NCI-H1694 (cell line): ENCODE measurements at places on chromosomes 7 and 10.

GRCh38 chr10:19920075-19920726, 104.0 kb downstream of the PLXDC2 start:
- no peak for DNase-seq

DNA sequence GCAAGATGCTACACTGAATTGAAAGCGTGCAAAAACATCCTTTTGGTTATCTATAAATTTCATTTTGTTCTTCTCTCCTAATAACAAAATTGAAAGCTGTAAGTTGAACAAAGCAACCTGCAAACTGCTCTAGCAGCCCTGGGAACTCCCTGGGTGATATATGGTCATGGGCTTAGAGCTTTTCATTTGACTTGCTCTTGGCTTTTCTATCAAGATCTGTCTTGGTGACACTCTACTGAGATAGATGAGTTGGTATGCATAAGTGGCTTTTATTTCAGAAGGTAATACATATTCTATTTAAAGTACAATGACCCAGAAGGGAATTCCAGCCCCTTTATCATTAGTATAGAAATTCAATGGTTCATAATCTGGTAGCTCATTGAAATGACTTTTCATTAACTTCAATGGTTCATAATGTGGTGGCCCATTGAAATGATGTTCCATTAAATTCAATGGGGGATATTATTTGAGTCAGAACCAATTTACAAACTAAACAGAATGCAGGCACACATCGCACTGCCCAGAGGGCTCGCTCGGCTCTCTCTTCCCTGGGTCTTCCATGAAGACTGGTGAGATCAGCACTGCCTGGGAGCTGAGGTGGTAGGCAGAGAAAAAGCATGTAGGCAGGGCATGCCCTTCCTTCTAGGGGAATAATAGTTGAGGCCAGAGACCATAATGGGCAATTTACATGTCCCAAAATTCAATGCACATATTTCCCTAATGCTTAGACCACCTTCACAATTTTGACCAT, 10.1 kb upstream of the KCNMA1 start:
- DNase-seq: no peak

DNA sequence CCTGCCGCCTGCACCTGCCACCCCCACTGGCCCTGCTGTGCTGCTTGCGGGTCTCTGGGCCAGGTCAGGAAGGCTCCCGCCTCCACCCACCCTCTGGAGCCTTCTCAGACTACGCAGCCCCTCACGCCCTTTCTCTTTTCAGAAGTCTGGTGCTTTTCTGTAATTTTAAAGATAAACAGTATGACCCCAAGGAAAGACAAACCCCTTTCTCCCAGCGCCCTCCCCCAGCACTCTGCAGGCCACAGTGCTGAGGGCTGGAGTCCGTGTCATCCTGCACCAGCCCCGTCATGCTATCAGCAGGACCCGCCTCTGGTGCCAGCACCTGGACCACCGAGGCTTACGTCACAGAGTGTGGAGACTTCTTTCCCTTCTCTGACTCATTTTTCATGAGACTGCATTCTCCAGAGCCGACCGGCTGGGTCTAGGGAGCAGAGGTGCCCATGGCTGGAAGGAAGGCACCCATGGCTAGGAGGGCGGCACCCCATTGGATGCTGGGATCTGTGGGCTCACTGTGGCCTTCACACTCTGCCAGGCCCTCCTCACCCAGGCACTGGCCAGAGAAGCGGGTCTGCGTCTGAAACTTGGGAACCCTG, 53.4 kb downstream of the CFAP46 start:
- no peak for DNase-seq

DNA sequence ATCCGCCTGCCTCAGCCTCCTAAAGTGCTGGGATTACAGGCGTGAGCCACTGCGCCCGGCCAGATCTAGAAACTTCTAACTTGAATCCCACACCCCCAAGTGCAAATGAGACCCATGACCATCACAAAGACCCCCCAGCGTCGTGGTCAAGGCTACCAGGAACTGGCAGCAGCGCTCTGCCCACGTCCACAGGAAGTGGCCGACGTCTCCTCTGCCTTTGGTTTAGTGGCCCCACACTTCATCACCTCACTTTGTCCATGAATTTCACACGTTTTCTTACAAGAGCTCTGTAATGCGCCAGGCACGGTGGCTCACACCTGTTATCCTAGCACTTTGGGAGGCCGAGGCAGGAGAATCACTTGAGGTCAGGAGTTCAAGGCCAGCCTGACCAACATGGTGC, 53.5 kb upstream of the TNRC18 start:
- no peak for DNase-seq

GRCh38 chr10:60910543-60910942, 33.4 kb downstream of the RHOBTB1 start:
- no peak for DNase-seq

GRCh38 chr10:123134343-123134914, 1.3 kb upstream of the HMX3 start:
- DNase-seq: no peak

DNA sequence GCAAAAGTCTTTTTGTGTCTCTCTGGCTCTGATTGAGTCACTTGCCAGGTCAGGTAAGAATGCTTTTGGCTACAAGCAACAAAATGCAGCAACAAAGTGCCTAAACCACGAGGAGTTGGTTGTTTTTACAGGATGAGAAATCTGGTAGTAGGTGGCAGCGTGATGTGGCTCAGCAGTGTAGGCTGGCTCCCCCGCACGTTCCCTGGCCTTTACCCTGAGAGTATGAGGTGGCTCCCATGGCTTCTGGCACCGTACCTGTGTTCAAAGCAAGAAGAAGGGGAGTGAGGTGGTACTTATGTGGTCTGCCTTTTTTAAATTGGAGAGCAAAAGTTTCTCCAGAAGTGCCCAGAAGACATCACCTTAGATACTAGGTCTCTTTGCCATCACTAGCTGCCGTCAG, 11.7 kb downstream of the PRKRIP1 start:
- no peak for DNase-seq

GRCh38 chr7:66303454-66304155, 98.5 kb downstream of the TPST1 start:
- DNase-seq: no peak
